Right atrium auricular region (tissue), 2 donors: ENCODE measurements at places on chromosomes 11 and 22.

DNA sequence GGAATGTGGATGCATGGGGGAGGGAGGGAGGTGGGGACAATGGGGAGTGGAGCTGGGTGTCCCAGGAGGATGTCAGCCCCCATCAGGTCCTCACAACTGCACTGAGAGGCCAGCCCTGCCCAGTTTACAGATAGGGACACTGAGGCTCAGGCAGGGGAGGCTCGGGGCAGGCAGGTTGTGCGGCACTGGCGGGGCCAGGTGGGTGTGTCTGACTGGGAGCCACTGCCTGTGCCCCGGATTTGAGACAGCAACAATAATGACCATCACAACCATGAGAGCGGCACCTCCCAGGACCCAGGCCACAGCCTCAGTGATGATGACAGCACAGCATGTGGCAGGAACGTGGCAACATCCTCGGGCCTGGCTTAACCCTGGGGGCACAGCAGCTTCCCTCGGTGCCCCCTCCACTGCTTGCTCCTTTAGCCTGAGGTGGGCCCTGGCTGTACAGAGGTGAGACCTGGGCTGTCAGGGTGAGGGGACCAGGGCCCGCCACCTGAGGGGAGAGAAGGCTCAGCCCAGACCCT is 32.0 kb downstream of the SHISAL1 start:
- no peak for DNase-seq

- DNase-seq, result peak; percentile 71
Observed at GRCh38 chr11:34263441-34264091, 94.2 kb downstream of the ABTB2 start.

DNA sequence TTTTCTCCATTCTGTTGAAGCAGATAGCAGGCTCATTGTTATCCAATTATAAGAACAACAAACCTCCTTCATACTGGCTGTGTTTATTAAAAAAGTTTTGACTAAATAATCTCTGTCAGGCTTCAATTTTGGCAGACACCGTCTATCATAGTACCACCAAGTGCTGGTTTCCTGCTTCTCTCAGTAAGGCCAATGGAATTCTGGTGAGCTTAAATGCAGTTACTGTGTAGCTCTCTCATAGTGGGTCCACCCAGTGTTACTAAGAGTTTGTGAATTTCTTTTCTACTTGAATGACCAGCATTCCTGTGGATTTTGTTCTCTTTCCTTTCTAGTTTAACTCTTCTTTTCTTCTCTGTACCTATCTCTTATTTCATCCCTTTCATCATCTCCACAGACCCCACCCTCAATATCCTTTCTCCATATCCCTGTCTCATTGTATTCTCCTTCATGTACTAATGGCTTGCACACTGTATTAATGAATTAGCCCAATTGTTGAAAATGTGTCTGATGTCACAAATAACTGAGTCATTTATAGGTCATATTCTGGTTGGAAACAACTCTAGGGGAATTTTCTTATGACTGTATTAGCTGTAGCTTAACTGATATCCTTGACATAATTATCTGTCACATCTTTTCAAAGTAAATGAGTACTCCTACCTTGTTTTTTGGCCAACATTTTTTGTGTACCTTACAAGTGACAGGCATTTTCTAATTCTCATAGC is 372.1 kb downstream of the FAT3 start:
- no peak for DNase-seq

- DNase-seq, result no peak
Observed at GRCh38 chr11:106101370-106101769, 23.9 kb downstream of the AASDHPPT start.
